ENCODE measurements at places on chromosomes 12 and 14.
A peak's percentile ranks its signal among the peaks of the same experiment; 100 is the strongest.

- no peak for DNase-seq
Measured at GRCh38 chr12:128652136-128652751, 171.5 kb downstream of the SLC15A4 start.

DNA sequence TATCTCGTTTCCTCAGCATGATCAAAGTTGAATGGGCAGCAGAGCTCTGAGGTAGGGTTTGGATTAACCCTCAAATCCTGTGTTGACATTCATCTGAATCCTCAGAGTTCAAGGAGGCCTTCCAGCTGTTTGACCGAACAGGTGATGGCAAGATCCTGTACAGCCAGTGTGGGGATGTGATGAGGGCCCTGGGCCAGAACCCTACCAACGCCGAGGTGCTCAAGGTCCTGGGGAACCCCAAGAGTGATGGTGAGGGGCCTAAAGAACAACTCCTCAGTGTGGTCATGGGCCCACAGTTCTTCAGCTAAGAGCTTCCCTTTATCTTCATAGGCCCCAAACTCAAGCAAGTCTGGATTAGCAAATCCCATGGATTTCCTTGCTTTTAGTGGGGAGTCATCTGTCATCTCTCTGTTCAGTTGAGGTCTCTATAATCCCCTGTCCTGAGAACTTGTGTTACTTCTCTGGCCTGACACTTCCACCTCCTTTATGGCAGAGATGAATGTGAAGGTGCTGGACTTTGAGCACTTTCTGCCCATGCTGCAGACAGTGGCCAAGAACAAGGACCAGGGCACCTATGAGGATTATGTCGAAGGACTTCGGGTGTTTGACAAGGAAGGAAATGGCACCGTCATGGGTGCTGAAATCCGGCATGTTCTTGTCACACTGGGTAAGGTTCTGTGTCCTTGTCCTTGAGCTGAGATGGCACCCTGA is 1.5 kb downstream of the MYL6 start:
- DNase-seq, result no peak

DNA sequence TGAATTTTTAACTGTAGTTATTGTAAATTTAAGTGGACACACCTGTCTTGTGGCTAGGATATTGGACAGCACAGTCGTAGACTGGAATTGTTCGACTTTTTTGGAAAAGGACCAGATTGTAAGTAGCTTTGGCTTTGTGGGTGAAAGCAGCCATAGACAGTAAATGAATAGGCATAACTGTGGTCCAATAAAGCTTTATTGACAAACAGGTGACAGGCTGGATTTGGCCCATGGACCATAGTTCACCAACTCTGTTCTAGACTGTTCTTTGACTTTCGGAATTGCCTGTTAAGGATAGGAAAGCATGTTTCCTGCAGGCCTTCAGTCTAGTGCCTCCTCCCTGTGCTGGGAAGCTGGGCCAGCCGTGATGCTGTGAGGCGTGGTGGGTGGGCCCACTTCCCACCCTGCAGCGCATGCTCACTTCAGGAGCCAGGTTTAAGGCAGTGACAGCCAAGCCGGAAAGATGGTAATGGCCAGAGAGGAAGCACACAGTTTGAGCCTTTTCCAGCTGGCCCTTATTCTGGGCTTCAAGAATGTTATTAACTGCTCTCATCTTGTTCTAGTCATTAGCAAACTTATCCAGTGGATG is 51.8 kb downstream of the PPP2R5C start:
- DNase-seq, result no peak

DNA sequence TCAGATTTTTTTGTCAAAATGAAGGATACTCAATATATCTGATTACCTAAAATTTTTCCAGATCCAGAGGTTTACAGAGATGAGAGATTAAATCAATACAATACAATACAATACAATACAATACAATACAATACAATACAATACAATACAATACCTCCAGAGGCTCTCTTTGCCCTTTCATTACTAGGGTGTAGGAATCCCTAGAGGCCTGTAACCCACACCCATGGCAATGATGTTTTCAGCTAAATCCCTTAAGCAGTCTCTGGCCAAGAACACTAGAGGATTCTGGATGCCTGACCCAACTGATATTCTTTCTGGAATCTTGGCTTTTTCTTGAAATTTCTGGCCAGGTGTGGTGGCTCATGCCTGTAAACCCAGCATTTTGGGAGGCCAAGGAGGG is 23.7 kb upstream of the AEBP2 start:
- no peak for DNase-seq

DNA sequence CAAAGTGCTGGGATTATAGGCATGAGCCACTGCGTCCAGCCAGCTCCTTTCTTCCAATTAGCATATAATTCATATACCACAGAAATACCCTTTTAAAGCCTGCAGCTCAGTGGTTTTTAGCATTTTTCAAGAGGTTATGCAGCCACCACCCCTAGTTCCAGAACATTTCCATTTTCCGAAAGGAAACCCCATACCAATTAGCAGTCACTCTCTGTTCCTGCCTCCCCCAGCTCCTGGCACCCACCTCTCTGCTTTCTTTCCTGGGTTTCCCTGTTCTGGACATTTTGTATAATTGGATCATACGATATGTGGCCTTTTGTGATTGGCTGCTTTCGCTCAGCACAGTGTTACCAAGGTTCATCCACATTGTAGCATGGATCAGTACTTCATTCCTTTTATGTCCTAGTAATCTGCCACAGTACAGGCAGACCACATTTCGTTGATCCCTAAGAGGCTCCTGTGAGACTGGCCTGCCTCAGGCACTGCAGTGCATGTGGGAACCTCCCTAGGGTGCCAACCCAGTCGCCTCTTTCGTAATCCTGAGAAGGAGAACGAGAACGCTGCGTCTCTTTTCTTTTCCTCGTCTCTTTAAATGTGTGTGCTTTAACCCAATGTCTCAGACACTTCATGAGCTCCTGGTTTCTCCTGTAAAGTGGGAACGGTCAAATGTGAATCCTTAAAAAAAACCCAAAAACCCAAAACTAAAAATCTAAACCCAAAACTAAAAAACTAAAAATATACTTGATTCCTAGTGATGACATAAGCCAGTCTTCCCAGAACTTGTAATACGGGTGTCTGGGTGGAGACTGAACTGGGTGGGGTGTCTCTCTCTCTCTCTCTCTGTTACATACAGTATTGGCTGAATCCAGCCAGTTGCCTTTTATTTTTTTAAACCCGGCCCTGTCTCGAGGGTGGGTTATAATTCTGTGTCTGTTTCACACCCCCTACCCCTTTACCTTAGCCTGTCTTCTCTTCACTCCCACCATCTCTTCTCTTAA is 14.7 kb downstream of the AACS start:
- no peak for DNase-seq

GRCh38 chr12:121443193-121443870 is 43.4 kb downstream of the RNF34 start:
- DNase-seq, result peak; percentile 80

DNA sequence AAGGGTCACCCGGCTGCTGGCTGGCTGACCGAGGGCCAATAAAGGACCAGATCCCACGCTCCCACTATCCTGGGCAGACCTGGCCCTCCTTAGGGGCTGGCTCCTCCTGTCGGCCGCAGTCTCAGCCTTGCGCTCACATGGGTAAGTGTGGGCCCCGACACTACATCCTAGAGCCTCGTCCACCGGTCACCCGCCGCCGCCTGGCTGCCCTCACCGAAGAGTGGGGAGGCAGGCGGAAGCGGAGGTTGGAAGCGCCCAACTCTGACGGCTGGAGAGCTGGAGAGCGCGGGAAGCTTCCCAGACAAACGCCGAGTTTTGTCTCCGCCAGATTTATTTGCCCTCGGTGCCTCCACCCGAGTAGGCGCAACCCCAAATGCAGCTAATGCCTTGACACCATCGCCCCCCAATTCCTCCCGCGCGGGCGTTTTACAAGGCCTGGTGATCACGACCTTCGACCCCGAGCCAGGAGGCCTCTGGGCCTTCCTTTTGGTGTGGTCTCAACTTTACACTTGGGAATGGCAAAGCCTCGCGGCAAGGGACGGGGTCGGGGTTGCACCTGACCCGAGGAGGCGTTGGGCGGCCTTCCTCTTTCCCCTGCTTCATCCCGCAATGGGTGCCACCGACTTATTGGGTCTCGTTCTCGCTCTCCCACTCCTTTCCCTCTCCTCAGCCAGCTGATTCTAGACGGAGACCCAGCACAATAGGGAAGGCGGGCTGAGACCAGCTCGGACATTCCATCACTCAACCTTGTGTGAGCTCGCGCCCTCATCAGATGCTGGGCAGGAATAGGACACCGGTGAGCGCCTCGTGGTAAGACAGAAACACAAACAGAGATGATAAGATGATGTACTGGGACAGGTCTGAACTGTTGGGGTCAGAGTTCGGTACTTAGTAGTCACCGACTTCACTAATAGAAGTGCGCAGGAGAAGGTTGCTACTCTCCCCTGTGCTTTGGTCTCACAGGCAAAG is 78.3 kb upstream of the ANO4 start:
- DNase-seq, result no peak
